ENCODE measurements at places on chromosomes 2 and 18. TPM values are rescaled to one million over a fixed set of nuclear protein-coding genes. Genes with fewer than 3 reads are reported as not detected.

DNA sequence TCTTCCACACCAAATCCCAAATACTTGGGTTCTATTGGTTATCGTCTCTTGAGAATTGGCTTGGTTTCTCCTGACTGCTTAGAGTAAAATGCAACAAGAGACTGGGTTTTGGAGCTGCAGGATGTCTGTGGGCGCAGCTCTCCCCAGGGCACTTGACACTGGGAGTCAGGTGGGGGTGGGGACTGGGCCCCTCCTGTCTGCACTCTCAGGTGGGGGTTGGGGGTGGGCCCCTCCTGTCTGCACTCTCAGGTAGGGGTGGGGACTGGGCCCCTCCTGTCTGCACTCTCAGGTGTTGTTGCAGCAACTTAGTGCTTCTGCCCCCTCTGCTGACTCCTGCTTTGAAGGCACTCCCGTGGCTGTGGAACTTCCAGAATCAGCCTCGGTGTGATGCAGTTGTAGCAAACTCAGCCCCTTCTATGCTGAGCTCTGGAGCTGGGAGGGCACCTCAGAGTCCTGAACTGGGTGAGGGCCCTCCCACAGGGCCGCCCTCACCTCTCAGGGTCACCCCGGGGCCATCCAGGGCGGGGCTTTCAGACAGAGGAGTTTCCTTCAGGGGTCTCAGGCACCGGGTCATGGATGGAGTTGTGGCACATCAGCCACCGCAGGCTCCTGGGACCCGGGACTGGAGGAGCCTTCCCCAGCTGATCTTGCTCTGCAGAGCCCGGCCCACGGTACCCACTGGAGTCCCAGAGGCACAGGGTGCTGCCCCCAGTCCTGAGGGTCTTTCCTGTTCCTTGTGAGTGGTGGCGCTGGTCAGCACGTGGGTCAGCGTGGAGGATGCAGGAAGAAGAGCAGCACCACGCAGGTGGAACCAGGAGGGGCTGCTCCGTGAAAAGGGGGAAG lies 22.9 kb upstream of the CIDEA start:
- no peak for DNase-seq
- H3K4me3 ChIP-seq: no peak overlapping the region
- H3K27me3 ChIP-seq: peaks cover 2% of the 10 kb centered on the region
- no peak overlapping the region for H3K27ac ChIP-seq
- H3K36me3 ChIP-seq: no peaks in the 10 kb centered on the region
- H3K4me1 ChIP-seq: no peaks in the 10 kb centered on the region

GRCh38 chr2:170092436-170093060 lies 85.4 kb upstream of the MYO3B start:
- H3K36me3 ChIP-seq: peaks cover 3% of the 10 kb centered on the region
- no peak overlapping the region for H3K4me3 ChIP-seq
- H3K4me1 ChIP-seq: no peaks in the 10 kb centered on the region

GAL3ST2 gene
- not detected for total RNA-seq

DNA sequence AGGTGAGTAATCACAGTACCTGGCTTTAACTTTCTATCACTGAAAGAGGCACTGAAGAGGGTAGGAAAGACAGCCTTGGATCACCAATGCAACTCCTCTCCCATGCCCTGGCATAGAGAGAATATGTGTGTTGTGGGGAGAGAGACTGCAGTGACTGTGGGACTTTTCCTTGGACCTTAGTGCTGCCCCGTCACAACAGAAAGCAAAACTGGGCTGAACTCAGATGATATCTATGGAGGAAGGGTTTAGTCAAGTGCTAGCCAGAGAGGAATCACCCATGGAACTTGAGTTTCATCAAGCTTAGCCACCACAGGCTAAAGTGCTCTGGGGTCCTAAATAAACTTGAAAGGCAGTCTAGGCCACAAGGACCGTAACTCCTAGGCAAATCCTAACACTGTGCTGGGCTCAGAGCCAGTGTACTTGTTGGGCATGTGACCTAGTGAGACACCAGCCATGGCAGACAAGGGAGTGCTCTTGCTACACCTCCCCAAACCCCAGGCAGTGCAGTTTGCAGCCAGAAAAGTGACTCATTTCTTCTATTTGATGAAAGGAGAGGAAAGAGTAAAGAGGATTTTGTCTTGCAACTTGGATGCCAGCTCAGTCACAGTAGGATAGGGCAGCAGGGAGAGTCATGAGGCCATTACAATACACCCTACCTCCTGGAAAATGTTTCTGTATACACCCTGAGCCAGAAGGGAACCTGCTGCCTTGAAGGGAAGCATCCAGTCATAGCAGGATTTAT lies 105.8 kb upstream of the SPOPL start:
- H3K4me1 ChIP-seq: peaks cover 3% of the 10 kb centered on the region
- no peak for DNase-seq
- H3K27me3 ChIP-seq: no peaks in the 10 kb centered on the region

DNA sequence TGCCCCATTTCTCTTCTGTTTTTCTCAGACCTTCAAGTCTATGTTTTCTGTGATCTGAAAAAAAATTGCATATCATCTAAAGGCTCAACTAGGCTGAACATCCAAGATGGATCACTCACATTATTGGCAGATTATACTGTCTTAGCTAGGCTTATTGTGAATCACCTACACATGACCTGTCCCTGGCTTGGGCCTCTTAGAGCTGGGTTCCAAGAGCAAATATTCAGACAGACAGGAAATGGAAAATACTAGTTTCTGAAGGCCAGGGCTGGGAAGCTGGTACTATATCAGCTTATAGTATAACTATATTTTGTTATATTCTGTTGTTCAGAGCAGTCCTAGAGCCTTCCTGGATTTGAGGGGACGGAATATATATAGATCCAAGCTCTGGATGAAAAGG lies 90.3 kb downstream of the PIK3C3 start:
- DNase-seq: no peak
- no peaks in the 10 kb centered on the region for H3K27me3 ChIP-seq

- no peak for DNase-seq
- no peaks in the 10 kb centered on the region for H3K36me3 ChIP-seq
- H3K4me3 ChIP-seq: no peak overlapping the region
- no peaks in the 10 kb centered on the region for H3K27me3 ChIP-seq
- peaks cover 2% of the 10 kb centered on the region for H3K4me1 ChIP-seq
Measured at GRCh38 chr18:53135654-53136053, 795.7 kb downstream of the DCC start.

- H3K36me3 ChIP-seq: no peaks in the 10 kb centered on the region
- H3K4me1 ChIP-seq: peaks cover 23% of the 10 kb centered on the region
- H3K27ac ChIP-seq: no peak overlapping the region
- H3K27me3 ChIP-seq: peaks cover 3% of the 10 kb centered on the region
- no peak overlapping the region for H3K4me3 ChIP-seq
Measured at GRCh38 chr2:98796775-98797544, 66.0 kb upstream of the MGAT4A start.

FAM237A gene
- not detected for total RNA-seq

CLEC4F gene
- total RNA-seq: not detected

GRCh38 chr2:241967467-241968144 lies 98.1 kb downstream of the RTP5 start:
- H3K4me1 ChIP-seq: peaks cover 11% of the 10 kb centered on the region
- H3K27ac ChIP-seq: no peak overlapping the region
- H3K27me3 ChIP-seq: no peaks in the 10 kb centered on the region
- H3K4me3 ChIP-seq: no peak overlapping the region

DNA sequence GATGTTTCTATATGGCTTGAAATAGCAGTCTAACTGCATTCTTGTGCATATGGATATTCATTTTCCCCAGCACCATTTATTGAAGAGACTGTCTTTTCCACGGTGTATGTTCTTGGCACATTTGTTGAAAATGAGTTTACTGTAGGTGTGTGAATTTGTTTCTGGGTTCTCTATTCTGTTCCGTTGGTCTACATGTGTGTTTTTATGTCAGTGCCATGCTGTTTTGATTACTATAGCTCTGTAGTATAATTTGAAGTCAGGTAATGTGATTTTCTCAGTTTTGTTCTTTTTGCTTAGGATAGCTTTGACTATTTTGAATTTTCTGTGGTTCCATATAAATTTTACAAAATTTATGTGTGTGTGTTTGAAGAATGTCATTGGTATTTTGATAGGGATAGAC lies 201.0 kb downstream of the MBD5 start:
- peaks cover 39% of the 10 kb centered on the region for H3K36me3 ChIP-seq
- no peak overlapping the region for H3K27ac ChIP-seq
- no peaks in the 10 kb centered on the region for H3K27me3 ChIP-seq
- no peak for DNase-seq

RBKS gene
- 0.86 TPM for total RNA-seq

FSHR gene
- total RNA-seq: not detected

NDC80 gene
- 52.1 TPM for total RNA-seq

DNA sequence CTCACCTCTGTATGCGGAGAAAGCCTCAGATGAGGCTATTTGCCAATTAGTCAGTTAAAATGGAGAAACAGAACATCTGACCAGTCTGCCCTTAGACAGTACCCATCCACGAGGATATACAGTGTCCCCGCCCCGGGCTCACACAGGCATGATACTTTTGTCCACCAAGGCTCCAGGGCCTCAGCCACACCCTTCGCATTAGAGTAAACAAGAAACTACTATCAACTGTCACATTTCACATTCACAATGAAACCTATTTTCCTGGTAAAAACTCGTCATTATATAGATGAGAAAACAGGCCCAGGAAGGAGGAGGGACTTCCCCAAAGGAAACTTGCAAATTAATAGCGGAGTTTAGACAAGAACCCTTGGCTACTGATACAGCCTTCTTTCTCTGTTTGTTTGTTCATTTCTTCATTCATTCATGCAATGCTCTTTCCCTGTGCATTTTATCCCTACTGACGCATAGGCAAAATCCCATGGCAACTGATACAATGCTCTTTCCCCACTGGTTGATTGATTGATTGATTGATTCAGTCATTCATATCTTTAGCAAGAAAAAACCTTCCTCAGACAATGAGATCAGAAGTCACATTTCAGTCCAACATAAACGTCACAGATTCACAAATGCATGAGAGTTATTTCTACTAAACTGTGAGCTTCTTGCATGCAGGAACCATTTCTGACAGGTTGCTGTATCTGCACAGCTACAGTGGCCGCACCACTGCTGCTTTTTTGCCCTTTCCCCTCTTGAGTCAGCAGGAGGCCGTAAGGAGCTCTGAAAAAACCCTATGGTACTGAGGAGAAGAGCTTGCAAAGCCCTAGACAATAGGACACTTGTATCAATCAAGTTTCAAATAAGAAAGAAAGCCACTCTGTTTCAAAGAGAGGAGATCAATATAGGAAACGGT lies 777.1 kb downstream of the RNF144A start:
- H3K36me3 ChIP-seq: no peaks in the 10 kb centered on the region
- no peak for DNase-seq
- H3K4me1 ChIP-seq: peaks cover 18% of the 10 kb centered on the region
- H3K27me3 ChIP-seq: no peaks in the 10 kb centered on the region

Data from neural crest cell (in vitro differentiated cells).